ENCODE measurements at places on chromosomes 4 and X. TPM values are rescaled to one million over a fixed set of nuclear protein-coding genes. Genes with fewer than 3 reads are reported as not detected.
A peak's percentile ranks its signal among the peaks of the same experiment; 100 is the strongest.

DNA sequence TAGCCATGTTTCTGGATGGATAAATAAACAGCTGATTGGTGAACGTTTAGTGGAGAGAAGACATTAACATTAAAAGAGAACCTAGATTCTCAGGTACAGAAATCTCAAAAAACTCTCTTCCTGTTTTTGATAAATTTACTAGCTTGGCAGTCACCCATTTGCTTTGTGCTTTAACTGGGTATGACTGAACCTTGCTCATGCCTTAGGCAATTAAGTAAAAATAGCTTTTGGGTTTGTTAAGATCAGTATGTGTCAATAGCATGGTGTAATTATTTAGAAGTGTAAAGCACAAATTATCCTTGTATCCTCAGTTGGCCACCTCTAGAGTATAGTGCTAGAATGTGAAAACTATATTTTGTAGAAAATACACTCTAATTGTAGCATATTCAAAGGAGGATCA lies 200.0 kb downstream of the CFAP299 start:
- H3K27ac ChIP-seq, result no peak overlapping the region
- H3K36me3 ChIP-seq, result no peaks in the 10 kb centered on the region
- H3K4me1 ChIP-seq, result no peaks in the 10 kb centered on the region
- no peak overlapping the region for H3K4me3 ChIP-seq
- no peak for DNase-seq

The ATOH1 gene
- not detected for total RNA-seq

DNA sequence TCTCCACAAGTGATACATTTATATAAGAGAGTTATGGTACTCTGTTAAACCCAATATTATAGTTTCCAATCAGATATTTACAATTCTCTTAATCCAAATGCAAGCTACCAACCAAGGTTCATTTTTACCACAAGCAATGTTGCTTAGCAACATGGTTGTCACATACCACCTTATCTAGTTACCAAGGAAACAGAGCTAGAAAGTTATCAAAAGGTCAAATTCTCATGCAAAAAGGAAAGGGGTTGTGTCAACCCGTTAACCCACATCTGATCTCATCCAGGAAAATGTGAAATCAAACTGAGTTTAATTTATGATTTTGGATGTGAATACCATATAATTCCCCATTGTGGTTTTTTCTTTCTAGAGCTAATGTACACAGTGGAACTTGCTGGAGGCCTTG lies 274.1 kb upstream of the MAGEB2 start:
- H3K27me3 ChIP-seq, result no peaks in the 10 kb centered on the region
- peaks cover 4% of the 10 kb centered on the region for H3K4me1 ChIP-seq
- no peak for DNase-seq
- H3K4me3 ChIP-seq, result no peak overlapping the region
- no peaks in the 10 kb centered on the region for H3K36me3 ChIP-seq
- no peak overlapping the region for H3K27ac ChIP-seq

The BRS3 gene
- not detected for total RNA-seq

DNA sequence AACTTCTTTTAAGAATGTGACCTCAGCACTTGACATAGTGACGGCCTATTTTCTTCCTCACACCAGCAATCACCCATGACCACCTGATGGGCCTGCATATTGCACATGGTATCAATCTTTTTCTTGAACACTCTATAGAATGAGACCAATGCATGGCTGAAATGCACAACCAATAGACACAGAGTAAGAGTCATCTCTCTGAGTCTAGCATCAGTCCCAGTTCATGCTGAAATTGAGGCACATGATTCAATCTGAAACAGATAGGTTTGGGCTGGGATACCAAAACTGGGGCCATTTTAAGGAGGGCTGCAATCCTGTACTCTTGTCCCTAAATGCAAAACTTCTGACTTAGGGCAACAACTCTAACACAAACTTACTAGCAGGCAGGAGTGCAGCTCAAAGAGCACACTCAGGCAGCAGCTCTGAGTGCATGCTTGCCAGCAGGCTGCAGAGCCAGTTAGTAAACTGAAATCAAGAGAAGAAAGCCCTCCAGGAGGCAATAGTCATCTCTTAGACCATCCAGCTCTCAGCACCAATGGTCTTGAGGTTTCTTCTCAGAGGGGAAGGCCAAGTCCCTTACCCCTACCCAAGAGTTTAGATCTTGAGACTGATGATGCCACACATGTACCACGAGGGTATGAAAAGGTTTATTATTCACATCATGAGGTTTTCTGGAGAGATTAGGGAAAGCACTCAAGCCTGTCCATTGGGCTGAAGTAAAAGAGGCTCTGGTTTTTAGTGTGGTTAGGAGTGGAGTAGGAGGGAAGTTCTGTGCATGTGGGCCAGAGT lies 24.7 kb upstream of the GPR101 start:
- H3K4me3 ChIP-seq, result no peak overlapping the region
- DNase-seq, result no peak
- H3K27me3 ChIP-seq, result peaks cover 2% of the 10 kb centered on the region
- no peaks in the 10 kb centered on the region for H3K36me3 ChIP-seq
- H3K4me1 ChIP-seq, result peaks cover 7% of the 10 kb centered on the region

The CXCL10 gene
- not detected for total RNA-seq

DNA sequence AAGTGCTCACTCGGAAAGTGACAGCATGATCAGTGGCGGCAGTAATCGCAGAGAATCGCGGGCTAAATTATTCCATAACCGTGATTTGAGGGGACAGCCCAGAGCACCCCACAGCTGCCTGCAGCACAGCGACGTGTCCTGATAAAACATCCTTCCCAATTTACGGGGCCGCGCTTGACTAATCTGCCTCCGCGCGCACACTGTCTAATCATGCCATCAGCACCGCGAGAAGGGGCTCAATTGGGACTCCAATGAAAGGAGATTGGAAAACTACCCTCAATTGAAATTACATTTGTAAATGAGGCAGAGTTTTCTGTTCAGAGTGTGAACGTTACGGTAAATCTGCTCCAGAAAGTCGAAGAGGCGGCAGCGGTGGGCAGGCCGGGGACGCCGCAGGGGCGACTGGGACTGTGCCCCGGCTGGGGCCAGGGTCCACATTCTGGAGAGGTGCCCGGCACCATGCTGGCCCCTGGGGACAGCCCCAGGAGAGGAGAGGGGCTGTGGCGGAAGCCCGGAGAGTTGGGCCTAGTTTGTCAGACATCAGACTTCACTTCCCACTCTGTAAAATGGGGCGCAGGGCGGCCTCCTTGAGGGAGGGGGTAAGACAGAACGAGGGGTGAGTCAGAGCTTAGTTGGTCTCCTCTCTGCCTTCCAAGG lies 107.7 kb downstream of the FAM53A start:
- peaks cover 2% of the 10 kb centered on the region for H3K36me3 ChIP-seq
- peak; percentile 10 for DNase-seq
- H3K27ac ChIP-seq, result peak overlapping the region; percentile 11
- peaks cover 6% of the 10 kb centered on the region for H3K4me1 ChIP-seq
- H3K4me3 ChIP-seq, result no peak overlapping the region
- peaks cover 10% of the 10 kb centered on the region for H3K27me3 ChIP-seq

DNA sequence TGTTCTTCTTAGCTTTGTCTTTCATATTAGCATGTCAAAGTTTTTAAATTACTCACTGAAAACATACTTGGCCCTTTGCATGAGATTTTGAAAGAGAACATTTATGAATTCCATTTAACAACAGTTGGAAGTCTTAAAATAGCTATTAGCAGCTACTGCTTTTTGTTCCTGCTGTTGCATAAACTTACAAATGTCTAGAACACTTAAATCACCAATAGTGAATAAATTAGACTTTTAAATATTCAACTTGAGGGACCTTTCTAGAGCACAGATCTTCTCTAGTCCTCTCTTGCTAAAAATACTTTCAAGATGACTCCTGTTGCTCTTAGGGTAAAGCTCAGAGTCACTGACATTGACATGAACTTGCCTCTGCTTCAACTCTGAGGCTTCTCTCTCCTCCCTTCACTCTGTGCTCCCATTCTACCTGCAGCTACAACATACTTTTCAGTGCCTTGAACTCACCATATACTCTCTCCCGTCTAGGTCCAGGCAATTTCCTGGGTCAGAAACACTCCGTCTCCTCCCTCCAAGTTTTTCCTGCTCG lies 15.8 kb upstream of the TXK start:
- no peak for DNase-seq
- H3K4me3 ChIP-seq, result no peak overlapping the region

GRCh38 chrX:17567187-17567586 lies 170.1 kb upstream of the SCML1 start:
- no peaks in the 10 kb centered on the region for H3K4me1 ChIP-seq
- H3K27me3 ChIP-seq, result no peaks in the 10 kb centered on the region
- no peak overlapping the region for H3K27ac ChIP-seq
- no peaks in the 10 kb centered on the region for H3K36me3 ChIP-seq

The CPZ gene
- 0.27 TPM for total RNA-seq

The HPGDS gene
- not detected for total RNA-seq

The TCEAL7 gene
- total RNA-seq, result 67.2 TPM

DNA sequence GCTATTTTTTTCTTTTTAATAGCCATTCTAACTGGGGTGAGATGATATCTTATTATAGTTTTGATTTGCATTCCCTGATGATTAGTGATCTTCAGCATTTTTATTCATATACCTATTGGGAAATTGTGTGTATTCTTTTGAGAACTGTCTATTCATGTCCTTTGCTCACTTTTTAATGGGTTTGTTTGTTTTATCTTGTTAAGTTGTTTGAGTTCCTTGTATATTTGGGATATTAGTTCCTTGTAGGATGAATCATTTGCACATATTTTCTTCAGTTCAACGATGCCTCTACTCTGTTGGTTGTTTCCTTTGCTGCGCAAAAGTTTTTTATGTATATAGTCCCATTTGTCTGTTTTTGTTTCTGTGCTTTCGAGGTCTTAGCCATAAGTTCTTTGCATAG lies 43.1 kb upstream of the DRP2 start:
- no peak for DNase-seq
- no peak overlapping the region for H3K27ac ChIP-seq
- no peaks in the 10 kb centered on the region for H3K4me1 ChIP-seq
- H3K4me3 ChIP-seq, result no peak overlapping the region
- no peaks in the 10 kb centered on the region for H3K36me3 ChIP-seq

DNA sequence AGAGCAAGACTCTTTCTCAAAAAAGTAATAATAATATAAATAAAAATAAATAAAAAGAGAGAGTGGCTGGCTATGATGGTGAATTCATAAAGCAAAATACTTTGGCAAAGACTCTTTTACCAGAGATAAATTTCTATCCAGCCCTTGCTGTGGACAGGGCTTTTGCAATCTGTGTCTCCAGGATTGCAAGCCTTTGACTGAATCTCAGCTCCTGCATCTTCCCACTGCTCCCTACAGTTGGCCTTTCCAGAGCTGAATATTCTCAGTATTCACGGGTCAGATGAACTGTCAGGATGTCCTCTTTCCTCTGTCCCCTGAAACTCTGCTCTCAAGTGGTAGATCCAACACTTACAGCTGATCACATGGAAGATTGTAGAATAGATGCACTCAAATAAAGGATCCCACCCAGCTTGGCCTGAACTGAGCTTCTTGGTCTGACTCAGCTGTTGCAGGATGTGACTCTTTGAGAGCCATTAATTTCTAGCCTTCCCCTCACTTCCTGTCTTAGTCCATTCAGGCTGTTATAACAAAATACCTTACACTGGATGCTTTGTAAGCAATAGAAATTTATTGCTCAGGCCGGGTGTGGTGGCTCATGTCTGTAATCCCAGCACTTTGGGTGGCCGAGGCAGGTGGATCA lies 123.4 kb upstream of the GUCY1A1 start:
- no peak overlapping the region for H3K4me3 ChIP-seq
- no peaks in the 10 kb centered on the region for H3K36me3 ChIP-seq
- H3K4me1 ChIP-seq, result no peaks in the 10 kb centered on the region

The FAM236C gene
- total RNA-seq, result not detected

The ZXDB gene
- 4.9 TPM for total RNA-seq

The CCDC120 gene
- 17.6 TPM for total RNA-seq

GRCh38 chr4:1164040-1164439 lies 8.3 kb downstream of the SPON2 start:
- H3K4me3 ChIP-seq, result no peak overlapping the region
- no peak for DNase-seq
- H3K27me3 ChIP-seq, result peaks cover 27% of the 10 kb centered on the region
- H3K27ac ChIP-seq, result no peak overlapping the region
- H3K4me1 ChIP-seq, result peaks cover 11% of the 10 kb centered on the region

- no peaks in the 10 kb centered on the region for H3K36me3 ChIP-seq
- peaks cover 5% of the 10 kb centered on the region for H3K27me3 ChIP-seq
- no peak for DNase-seq
- peaks cover 8% of the 10 kb centered on the region for H3K4me1 ChIP-seq
Observed at GRCh38 chr4:8182858-8183725, 16.0 kb upstream of the SH3TC1 start.

DNA sequence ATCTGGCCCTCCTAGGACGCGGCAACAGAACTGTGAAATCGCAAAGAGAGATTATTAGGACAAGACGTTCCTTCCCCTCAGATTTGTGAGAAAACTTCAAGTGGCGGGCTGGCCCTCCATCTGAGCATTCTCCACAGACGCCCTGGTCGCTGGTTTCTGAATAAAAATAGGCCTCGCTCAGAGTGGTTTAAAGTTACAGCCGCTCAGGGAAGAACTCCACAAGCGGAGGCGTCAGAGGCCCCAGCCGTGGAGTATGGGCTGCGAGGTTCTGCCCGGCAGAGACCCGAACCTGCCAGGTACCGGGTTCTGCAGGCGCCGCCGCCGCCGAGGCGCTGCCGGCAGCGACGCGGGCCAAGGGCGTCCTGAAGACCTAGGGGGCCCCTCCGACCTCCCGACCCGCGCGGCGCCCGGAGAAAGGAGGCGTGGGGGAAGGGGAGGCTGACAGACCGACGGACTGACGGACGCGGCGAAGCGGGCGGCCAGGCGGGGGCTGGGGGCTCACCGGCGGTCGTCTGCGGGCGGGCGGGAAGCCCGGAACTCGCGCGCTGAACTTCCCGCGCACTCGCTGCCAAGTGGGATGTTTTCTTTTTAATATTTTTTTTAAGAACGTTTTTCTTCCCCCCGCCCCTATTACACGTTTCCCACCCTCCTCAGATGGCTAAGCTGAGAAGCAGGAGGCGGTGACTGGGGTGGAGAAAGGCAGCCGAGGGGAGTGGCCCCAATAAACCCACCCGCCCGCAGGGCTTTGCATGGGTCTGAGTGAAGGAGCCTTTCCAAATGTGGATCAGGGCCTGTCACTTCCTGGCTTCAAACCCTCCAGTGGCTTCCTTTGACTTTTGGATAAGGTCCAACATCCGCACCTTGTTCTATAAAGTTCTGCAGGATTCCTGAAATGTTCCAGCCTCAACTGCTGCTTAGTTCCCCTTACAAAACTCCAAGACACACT lies at the start of gene PABPC4L:
PABPC4L (minus strand) TSS at position 574 of the 946 bp plus-strand sequence. CDS start 770 bp downstream, outside the sequence.
- H3K27me3 ChIP-seq, result no peaks in the 10 kb centered on the region
- H3K36me3 ChIP-seq, result no peaks in the 10 kb centered on the region
- peak within 1 kb of the TSS; percentile 79 for H3K4me3 ChIP-seq

- no peak overlapping the region for H3K27ac ChIP-seq
- H3K27me3 ChIP-seq, result peaks cover 2% of the 10 kb centered on the region
- H3K4me3 ChIP-seq, result no peak overlapping the region
Observed at GRCh38 chr4:88352062-88352740, 26.5 kb upstream of the HERC6 start.

- DNase-seq, result no peak
- no peaks in the 10 kb centered on the region for H3K36me3 ChIP-seq
- H3K27me3 ChIP-seq, result peaks cover 2% of the 10 kb centered on the region
- H3K27ac ChIP-seq, result no peak overlapping the region
- no peaks in the 10 kb centered on the region for H3K4me1 ChIP-seq
- no peak overlapping the region for H3K4me3 ChIP-seq
Observed at GRCh38 chrX:112736310-112736709, 56.6 kb upstream of the LHFPL1 start.

- H3K4me1 ChIP-seq, result no peaks in the 10 kb centered on the region
- no peaks in the 10 kb centered on the region for H3K36me3 ChIP-seq
- no peak overlapping the region for H3K4me3 ChIP-seq
- no peak for DNase-seq
Observed at GRCh38 chr4:99833756-99834155, 17.1 kb downstream of the DAPP1 start.

Data from glutamatergic neuron (in vitro differentiated cells).